ENCODE measurements at places on chromosomes 6 and 20. TPM values are rescaled to one million over a fixed set of nuclear protein-coding genes. Genes with fewer than 3 reads are reported as not detected.

DNA sequence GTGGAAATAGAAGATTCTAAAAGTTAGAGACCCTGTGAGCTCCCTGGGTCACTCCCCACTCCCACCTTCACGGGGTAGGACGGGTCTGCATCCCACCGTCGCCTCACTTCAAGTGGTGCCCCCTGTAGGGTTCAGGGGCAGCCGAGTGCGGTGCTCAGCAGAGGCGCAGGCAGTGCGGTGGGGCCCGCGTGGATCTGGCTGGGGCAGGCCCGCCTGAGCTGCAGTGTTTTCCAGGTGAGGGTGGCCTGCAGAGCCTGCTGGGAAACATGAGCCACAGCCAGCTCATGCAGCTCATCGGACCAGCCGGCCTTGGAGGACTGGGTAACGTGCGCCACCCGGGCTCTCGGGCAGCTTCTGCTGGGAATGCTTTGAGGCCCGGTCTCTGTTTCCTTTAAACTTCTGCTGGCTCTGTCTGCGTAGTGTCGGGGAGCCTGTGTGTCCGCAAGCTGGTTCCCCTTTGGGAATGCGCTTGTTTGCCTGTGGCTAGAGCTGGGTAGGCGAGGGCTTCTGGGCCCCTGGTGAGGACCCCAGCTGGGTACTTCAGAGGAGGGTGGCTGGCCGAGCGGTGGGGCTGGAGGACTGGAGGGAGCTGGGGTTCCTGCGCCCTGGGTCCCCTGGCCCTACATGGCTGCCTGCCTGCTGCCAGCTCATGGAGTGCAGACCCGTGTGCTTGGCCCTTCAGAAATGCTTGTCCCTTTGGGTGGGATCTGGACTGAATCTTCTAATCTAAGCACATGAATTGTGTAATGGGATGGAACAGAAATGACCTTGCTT is 3.8 kb downstream of the ADRM1 start:
- no peaks in the 10 kb centered on the region for H3K27me3 ChIP-seq
- H3K4me1 ChIP-seq = peaks cover 18% of the 10 kb centered on the region
- H3K36me3 ChIP-seq = peaks cover 43% of the 10 kb centered on the region
- no peak overlapping the region for H3K27ac ChIP-seq

DNA sequence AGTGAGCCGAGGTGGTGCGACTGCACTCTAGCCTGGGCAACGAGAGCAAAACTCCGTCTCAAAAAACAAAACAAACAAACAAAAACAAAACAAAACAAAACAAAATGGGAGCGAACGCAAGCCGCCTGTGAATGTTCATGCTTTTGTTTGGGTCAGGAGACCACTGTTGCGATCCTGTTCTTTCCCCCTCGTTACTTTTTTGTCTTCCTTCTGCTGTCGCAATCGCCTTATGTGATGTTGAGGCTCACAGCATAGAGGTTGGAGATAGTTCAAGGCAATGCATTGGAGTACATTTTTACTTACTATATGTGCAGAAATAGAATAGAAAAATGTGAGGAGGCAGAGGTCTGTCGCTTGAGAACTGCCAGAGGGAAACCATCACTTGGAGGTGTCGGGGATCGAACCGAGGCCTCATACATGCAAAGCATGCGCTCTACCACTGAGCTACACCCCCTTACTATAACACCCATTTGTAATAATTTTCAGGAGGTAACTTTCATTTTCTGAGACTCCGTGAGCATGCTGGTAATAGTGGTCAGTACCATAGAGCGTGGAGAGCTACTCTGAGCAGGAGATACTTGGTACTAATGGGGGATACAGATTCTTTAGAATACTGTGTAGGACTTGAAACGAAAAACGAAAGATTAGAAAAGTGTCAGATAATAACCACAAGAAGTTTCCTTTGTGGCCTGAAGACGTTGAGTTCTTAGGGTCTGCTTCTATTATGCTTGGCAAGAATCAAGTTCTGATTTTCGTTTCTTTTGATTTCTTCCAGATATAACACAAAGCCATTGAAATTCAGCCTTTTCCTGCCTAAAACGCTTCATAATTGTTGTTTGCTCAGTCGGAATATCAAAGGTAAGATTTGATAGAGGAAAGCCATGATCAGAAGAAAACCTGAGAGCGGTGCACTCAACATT is 121.1 kb downstream of the TRIM27 start:
- no peaks in the 10 kb centered on the region for H3K36me3 ChIP-seq
- no peak overlapping the region for H3K27ac ChIP-seq
- DNase-seq = peak; percentile 80
- H3K4me3 ChIP-seq = no peak overlapping the region

- no peaks in the 10 kb centered on the region for H3K27me3 ChIP-seq
- H3K4me3 ChIP-seq = no peak overlapping the region
- H3K4me1 ChIP-seq = peaks cover 16% of the 10 kb centered on the region
- H3K36me3 ChIP-seq = no peaks in the 10 kb centered on the region
Measured at GRCh38 chr6:31055441-31055840, 45.2 kb downstream of the MUC22 start.

DNA sequence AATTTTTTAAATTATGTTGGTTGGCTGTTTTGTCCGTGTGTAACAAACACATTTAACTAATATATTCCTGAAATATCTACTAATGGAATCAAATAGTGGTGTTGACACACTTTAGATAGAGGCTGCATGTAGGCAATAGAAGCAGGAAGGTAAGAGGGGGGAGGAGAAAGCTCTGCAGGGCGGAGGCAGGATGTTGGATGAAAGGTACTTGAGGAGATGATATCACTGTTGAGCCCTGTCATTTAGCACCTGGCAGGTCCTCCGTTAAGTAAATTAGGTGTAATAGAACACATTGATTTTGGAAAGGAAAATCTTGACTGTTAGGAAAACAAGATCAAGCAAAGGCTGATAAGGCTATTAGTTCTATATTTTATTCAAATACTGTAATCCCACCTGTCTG is 618.7 kb downstream of the PKHD1 start:
- H3K4me3 ChIP-seq = no peak overlapping the region
- no peaks in the 10 kb centered on the region for H3K27me3 ChIP-seq
- no peak overlapping the region for H3K27ac ChIP-seq
- DNase-seq = no peak
- no peaks in the 10 kb centered on the region for H3K36me3 ChIP-seq
- H3K4me1 ChIP-seq = no peaks in the 10 kb centered on the region

Gene STMND1
- total RNA-seq = not detected

DNA sequence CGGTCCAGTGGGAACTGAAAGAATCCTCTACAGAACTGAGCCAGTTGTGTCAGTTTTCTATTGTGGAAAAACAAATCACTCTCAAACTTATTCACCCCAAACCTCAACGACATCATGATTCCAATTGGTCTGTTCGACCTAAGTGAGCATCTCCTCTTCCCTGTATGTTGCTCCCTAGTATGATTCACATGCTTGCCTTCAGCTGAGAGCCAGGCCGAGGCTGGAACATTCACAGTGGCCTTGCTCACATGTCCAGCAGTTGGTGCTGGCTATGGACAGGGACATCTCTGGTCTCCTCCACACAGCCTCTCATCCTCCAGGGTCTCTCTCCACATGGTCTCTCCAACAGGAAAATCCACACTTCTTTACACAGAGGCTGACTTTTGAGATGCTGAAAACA is 28.3 kb upstream of the TMEM181 start:
- H3K27ac ChIP-seq = no peak overlapping the region
- no peaks in the 10 kb centered on the region for H3K36me3 ChIP-seq
- no peaks in the 10 kb centered on the region for H3K4me1 ChIP-seq
- DNase-seq = no peak
- H3K4me3 ChIP-seq = no peak overlapping the region

Gene FOXC1
- 39.4 TPM for total RNA-seq

All from osteoblast (primary cell).